ENCODE measurements at places on chromosomes 7 and 10.

- no peak for DNase-seq
Observed at GRCh38 chr7:22718911-22719420, 8.0 kb upstream of the IL6 start.

DNA sequence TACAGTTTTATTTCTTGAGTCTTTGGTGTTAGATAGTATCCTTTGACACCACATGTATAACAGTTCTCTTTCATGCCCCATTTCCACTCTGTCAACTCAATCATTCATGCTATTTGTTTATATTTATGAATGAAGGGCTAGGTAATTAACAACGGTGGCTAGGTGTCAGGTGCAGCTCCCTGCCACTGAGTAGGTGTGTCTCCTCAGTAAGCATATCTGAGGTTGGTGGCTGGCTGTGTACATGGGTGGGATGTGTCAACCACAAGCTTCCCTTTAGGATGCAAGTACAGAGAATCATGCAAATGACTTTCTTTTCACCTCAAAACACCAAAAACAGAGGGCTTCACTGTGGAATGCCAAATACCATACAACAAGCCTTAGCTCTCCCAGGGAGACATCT is 83.4 kb downstream of the ZNF365 start:
- no peak for DNase-seq

- DNase-seq: no peak
Observed at GRCh38 chr10:108852211-108852610, 1071.1 kb downstream of the XPNPEP1 start.

DNA sequence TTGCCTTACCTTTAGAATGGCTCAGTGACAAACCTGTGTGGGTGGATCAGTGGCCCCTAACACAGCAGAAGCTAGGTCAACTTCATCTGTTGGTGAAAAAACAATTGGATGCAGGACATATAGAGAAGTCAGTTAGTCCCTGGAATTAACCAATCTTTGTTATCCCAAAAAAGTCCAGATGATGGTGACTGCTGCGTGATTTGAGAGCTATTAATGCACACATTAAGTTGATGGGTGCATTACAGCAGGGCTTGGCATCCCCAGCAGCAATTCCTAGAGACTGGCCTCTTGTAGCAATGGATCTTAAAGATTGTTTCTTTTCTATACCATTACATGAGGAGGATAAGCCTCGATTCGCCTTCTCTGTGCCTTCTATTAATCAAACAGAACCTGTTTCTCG is 33.3 kb downstream of the OR13A1 start:
- DNase-seq: no peak

DNA sequence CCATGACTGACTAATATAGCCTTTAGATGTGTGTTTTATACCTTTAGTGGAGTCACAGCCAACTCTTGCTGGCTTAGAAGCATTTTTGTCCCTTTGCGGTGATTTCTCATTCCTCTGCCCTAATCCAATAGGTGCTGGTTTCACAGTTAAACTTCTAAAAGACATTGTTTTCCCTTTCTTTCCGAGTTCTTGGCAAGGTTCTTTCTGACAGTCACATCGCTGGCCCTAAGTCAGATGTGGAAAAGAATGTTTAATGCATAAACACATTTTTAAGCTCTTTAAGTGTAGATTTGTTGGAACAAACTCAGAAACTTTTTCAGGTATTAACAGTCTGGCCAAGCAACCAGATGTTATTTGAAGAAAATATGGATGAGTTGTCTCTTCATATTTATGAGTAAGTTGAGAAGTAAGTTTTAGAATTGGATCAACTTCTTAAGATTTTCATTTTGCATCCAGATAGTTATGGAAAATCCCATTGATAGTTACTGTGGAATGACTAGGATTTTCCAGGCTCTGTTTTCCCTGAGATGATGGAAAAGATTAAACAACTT is 4.1 kb downstream of the EPDR1 start:
- no peak for DNase-seq

DNA sequence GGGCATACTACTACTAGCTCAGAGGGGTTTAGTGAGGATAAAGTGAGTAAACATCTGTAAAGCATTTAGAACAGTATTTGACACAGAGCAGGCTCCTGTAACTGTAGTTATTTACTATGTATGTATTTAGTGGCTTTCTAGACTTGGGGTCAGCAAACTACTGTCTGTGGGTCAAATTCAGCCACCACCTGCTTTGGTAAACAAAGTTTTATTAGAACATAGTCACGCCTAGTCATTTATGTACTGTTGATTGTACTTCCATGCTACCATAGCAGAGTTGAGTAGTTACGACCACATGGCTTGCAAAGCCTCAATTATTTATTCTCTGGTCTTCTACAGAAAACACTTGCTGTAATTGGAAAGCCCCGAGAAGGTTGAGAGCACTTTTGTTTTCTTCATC is 248.5 kb upstream of the PLPP4 start:
- DNase-seq: no peak

DNA sequence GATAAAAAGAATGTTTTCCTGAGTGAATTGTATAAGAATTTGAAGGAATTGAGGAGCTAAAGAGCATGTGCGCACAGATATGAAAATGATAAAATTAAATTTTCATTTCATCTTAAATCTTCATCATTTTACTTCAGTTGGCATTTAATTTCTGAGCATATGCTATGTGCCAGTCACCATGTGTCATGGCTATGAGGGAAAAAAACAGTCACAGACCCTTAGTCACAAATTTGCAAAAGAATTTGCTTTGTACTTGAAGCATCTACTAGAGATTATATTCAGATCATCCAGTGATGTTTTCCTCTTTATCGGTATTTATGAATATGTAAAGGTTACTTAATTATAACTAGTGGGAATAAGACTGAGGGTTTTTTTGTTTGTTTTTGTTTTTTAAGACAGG is 29.8 kb downstream of the VCL start:
- no peak for DNase-seq

- no peak for DNase-seq
Observed at GRCh38 chr7:134414109-134414508, 44.8 kb downstream of the AKR1B1 start.

Measured in NCI-H2227 treated with DMSO at 0.1 percent for 48 hours (cell line).